ENCODE measurements at places on chromosomes 11 and 22.
A peak's percentile ranks its signal among the peaks of the same experiment; 100 is the strongest.

GRCh38 chr22:26589367-26589844 lies 526 bp downstream of the TPST2 start:
- peak; percentile 70 for DNase-seq

DNA sequence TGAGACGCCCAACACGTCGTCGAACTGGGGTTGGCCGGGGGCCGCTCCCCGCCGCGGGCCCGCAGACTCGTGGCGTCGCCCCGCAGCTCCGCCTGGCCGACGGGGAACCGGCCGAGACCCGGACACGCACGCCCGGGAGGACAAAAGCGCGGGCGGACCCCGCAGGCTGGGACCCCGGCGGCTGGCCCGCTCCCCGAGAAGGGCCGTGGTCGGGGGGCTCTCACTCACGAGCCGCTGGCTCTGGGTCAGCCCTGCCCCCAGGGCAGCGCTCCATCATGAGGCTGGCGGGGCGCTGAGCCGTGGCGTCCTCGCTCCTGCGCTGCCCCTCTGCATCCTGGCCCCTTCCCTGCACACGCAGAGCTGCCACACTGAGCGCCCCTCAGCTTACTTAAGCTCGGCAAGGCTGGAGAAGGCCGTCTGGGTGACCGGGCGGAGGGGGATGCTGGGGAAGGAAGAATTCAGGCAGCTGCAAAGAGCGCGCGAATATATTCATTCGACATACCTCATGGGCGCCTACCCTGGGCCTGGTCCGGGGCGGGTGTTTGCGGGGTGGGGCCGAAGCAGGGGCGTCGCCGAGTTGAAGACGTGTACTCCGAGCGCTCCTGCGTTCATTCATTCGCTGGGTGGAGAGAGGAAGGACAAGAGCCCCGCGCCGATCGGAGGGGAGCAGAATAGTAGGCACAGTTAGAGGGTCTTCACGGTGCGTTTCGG lies 579 bp upstream of the CYB5R2 start:
- DNase-seq = peak; percentile 75

DNA sequence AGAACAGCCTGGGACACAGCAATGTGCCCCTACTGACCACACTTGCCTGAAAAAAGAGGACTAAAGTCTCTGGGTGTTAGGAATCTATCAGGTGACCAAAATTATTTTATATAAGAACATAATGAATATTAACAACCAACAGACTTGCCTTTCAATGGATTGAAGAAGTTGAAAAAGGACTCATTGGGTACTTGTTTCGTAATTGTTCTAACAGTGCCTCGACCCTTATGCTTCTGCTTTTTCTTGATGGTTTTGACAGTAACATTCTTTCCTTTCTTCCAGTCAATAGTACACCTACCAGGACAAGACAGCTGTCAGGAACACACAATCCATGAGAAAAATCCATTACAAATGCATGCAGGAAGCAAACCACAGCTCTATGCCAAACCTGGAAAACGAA lies 29.0 kb upstream of the PHLDA2 start:
- no peak for DNase-seq

GRCh38 chr11:121412711-121413415 lies 39.3 kb upstream of the SORL1 start:
- DNase-seq = no peak

DNA sequence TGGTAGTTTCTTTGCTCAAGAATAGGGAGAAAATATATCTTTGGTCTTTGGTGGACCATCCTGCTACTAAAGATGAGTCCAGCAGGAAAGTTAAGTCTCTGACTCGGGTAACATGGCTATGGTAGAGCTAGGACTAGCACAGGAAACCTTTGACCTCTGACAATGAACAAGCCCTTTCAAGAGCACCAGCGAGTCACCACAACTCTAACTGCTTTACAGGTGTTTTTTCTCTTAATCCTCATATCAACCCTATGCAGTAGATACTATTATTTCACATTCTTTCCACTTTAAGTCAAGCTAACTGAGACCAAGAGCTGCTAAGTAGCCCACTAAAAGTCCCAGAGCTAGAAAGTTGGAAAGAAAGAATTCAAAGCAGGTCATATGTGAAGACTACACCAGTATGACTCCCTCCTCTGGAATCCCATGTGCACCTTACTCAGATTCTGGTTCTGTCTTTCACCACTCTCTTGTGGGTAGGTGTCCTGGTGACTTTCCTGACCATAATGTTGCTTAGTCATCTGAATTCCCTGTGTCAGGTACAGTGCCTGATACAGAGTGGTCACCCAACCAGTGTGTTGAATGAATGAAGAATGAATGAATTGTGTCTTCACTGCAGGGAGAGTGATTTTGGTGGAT lies 53.8 kb upstream of the ME3 start:
- DNase-seq = no peak

DNA sequence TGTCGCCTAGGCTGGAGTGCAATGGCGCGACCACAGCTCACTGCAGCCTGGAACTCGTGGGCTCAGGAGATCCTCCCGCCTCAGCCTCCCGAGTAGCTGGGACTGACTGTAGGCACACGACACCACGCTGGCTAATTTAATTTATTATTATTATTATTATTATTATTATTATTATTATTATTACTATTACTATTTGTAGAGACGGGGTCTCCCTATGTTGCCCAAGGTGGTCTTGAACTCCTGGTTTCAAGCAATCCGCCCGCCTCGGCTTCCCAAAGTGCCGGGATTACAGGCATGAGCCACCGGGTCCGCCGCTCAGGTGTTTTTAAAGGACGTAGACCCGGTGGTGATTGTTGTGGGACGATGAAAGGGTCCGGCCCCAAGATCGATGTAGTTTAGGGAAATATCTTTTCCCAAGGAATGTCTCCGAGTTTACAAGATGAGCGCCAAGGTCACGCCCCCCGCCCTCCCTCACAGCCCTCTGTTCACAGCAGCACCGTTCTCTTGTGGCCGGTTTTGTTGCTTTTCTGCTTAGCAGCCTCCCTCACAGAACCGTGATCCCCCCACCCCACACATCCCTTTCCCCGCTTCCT lies 728 bp upstream of the POGLUT3 start:
- no peak for DNase-seq
